SK-N-DZ (cell line): ENCODE measurements at places on chromosomes 7 and 10.

DNA sequence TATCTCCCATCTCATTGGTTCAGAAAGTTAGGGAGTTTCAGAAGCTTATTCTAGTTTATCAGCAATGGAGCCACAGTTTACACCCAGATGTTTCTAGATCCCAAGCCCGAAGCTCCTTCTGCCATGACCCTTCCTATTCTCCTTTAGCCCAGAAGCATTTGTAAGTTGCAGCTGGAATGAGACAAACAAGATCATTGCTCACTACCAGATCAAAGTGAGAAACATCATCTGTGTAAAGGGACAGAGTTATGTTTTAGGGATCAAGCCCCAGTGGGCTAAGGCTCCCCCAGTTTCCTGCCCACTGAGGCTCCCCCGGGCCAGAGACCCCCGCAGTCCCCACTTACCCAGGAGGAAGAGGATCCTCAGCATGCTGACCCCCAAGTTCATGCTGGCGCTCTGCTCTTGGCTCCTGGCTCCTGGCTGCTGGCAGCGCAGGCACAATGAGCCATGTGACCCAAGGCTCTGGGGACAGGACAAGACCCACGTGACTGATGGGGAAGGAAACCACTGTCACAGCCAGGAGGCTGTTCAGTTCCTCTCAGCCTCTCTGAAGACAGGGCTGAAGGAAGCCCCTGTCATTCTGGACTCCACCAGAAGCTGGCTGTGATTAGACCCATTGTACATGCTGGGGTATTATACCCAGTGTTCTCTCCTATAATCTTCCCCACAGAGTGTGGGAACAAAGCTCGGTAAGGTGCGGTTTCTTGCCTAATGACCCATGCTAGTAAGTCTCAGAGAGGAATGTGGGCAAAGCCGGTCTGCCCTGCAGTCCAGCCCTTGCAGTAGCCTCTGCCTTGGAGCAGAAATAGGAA lies at the start of gene TMEM273:
Gene TMEM273 (minus strand): TSS at position 442 of the 812 bp plus-strand sequence. CDS start 55 bp downstream, at position 387.
- peak; percentile 71 for DNase-seq

DNA sequence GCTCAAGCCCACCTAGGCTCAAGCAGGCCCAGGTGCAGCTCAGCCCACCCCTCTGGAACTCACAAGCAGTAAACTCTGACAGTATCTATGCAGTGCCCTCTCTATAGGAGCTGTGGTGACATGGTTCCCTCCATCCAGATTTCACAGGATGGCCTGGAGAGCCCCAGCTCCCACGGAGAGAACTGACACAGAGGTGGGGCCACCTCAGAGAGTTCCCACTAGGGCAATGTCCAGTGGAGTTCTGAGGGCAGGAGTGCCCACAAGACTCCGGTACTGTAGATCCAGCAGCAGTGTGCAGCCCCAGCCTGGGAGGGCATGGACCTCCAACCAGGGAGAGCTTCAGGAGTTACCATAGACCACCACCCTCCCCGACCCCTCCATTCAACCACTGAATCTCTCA lies 37.3 kb upstream of the CNPY1 start:
- DNase-seq: no peak

DNA sequence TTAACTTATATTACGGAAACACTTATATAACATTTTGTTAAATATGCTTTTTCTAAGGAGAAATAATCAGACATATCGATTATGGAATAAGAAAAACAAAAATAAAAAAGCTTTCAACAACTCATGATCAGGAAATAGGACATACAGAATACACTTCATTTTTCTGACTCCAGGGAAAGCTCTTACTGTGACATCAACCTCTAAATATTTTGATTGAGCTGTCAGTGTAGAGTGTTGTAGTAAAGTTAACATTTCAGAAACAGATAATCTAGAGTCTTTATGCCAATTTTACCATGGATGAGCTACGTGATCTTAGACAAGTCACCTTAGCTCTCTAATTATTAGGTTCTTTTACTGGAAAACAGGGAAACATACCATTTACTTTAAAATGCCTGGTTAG lies 218.9 kb upstream of the SORCS1 start:
- DNase-seq: no peak

GRCh38 chr10:17512341-17513001 lies 58.1 kb upstream of the ST8SIA6 start:
- DNase-seq: no peak

DNA sequence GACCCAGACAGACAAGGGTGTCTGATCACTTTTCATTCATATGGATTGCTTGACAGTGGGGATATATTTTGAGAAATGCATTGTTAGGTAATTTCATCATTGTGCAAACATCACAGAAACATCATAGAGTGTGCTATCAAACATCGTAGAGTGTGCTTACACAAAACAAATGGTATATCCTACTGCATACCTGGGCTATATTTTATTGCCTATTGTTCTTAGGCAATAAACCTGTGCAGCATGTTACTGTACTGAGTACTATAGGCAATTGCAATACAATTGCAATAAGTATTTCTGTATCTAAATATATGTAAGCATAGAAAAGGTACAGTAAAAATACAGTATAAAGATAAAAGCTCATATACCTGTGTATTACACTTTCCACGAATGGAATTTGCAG lies 319.1 kb downstream of the KIF20B start:
- DNase-seq: no peak

GRCh38 chr7:121510302-121510701 lies 114.2 kb upstream of the FAM3C start:
- no peak for DNase-seq

DNA sequence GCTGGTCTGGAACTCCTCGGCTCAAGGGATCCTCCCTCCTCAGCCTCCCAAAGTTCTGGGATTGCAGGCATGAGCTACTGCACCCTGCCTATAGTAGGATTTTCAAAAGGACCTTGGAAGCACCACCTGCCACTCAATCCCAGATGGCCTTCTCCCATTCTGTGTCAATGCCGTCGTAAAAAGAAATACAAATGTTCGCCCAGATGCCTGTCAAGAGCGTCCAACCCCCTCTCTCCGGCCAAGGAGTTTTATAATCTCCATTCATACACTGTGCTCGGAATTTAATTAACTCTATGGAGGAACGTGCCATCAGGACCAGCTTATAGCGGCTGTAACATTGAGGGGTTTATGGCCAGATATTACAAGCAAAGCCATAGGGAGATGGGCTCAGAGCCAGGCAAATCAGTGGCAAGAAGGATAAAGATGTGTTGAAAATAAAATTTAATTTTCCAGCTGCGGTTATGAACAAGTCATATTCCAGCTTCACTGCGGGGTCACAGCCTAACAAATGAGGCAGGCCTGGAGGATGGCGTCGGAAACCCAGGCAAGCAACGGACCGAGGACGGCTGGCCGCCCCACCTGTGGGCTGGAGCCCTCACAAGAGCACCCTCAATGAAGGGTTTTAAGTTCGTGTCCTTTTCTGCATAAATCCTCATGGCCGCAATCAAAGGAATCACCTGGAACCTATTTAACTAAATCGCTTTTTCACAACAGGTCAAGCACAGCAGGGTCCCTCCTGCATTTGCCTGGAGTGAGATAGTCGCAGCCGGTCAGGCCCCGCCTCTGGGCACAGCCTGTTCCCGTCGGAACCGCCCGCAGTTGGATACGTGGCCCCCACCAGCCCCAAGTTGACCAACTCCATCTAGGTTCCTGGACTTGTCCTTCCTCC lies 374.5 kb upstream of the FOXK1 start:
- no peak for DNase-seq

- DNase-seq: peak; percentile 59
These were observed 41.3 kb upstream of the SRPK2 start for GRCh38 chr7:105429746-105430612.

DNA sequence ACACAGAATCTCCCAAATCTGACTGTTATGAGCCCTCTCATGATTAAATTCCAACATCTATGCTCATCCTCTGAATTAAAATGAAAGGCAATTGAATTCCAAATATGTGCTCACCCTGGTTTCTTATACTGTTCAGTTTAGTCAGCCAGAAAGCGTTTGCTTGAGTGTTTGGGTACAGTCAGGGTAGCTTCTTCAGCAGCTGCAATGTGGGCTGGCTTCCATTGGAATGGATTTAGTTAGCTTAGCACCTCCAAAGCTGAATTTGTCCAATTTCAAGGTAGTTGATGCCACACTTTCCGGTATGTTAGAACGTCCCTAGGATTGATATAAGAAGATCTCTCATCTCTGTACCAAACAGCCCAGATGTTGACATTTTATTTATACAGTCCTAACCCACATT lies 9.3 kb downstream of the KLHL7 start:
- no peak for DNase-seq

DNA sequence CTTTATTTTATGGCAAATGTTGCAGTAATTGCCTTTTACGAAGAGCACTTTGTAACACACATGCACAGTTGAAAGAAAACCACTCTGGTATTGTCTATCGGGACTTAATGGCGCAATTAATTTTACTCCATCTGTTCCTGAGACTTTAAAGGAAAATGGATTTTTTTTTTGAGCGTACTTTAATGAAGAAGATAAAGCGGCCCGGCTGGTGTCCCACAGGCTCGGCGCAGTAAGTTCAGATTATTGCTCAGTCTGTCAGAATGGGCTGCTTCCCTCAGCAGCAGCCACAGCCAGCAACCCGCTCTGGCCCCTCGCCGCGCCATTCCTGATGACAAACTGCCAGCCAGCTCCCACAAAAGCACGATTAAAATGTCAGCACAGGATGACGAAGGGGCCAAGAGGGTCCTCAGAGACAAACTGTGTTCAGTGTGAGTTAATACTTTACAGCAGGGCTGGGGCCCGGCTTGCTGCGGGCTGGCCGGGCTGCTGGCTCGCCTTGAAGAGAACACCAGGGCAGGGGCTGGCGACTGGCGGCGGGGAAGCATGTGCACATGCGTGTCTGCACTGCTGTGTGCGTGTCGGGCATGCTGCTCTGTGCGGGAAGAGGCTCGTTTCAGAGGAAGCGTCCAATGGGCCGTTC lies 501.0 kb upstream of the GALNT17 start:
- DNase-seq: peak; percentile 53

DNA sequence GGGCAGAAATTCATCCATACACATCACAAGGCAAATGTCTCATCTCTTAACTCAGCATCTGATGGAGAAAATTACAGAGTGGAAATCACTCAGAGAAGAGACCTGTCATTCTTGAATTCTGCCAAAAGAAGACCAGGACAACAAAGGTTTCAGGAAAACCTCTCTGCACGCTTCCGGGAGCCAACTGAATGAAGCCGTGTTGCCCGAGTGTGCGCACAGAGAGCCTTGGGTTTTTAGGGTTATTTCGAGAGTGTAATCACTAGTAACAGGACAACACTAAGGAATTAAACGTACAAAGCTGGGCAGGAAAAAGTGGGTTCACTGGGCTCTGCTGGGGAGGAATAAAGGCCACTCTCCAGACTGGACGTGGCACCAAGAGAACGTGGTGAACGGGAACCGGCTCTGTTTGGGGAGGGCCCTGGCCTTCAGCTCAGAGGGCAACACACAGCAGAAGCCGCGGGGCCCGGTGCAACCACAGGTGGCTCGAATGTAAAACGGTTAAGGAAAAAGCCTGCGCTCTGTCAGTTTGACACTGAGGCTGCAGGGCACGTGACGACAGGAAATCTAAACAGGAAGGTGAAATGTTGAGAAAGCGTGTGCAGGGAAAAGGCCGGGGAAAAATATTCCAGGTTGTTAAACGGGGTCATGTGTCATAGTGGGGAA lies 331.5 kb downstream of the DNAJB6 start:
- DNase-seq: peak; percentile 59

DNA sequence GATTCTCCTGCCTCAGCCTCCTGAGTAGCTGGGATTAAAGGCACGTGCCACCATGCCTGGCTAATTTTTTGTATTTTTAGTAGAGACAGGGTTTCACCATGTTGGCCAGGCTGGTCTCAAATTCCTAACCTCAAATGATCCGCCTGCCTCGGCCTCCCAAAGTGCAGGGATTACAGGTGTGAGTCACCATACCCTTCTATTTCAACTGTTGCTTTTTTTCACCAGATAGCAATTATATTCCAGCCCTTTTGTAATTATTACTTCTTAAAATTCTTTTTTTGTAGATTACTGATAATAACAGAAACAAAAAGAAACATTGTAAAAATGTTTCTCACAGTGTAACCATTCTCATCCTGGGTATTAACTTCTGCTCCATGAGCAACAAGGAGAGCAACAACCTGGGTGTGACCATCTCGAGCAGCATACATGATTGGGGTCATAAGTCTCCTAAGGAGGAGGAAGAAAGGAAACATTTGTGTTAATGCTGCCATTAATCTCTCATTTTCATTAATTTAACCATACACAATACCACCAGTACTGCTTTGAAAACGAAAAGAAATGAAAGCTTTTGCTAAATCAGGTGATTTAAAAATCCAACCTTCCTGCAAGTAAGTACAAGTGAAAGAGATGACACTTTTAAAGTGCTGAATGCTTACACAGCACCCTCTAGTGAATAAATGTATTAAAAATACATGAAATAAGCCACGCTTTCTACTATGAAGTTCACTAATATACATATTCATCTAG lies 41.8 kb downstream of the ASZ1 start:
- DNase-seq: peak; percentile 8

DNA sequence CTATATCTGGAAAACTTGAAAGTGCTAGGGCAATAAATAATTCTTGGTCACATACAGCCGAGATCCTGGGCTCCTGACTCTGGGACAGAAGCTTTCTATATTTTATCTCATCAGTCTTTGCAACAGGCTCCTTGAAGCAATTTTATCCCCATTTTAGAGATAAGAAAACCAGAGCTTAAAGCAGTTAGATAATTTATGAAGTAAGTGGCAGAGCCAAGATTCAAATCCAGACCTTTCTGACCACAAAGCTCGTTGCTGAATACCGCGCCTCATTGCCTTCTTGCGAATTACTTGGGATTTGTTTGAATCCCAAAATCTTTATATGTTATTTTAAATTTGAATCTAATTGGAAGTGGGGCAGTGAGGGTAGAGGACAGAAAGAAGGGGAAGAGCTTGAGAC lies 106.0 kb downstream of the TCF7L2 start:
- DNase-seq: peak; percentile 59

DNA sequence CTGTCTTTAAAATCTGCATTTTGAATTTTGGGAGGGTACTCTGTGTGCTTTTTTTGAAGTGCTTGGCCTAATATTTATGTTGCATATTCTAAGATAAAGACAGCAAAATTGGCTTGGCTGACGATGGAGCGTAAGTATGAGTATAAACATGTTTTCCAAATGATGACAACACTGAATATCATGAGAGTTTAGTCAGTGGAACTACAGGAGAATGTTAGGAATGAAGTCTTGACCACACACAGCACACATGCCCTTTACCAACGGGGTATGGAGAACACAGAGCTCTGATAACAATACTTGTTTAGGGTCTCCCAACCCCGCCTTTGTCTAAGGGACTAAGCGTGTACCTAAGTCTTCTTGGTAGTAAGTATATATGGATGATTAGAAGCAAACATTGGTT lies 253.9 kb upstream of the FZD8 start:
- DNase-seq: no peak

GRCh38 chr7:127415060-127415742 lies 22.7 kb upstream of the ZNF800 start:
- DNase-seq: no peak

DNA sequence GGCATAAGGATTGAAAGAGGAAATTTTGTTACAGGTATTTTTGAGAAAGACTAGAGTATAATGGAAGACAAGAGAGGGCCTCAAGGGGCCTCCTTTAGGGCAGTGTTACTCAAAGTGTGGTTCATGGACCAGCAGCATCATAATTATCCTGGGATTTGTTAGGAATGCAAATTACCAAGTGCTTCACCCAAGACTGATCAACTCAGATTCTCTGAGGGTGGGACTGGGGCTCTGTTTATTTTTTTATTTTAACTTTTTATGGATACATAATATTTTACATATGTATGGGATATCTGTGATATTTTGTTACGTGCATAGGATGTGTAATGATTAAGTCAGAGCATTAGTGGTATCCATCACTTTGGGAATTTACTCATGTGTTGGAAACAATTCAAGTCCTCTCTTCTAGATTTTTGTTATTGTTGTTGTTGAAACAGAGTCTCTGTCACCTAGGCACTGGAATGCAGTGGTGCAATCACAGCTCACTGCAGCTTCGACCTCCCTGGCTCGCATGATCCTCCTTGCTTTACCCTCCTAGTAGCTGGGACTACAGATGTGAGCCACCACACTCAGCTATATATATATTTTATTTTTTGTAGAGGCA lies 2.2 kb upstream of the KCTD7 start:
- no peak for DNase-seq
